Osteoblast (primary cell): ENCODE measurements at places on chromosomes 3 and 15. TPM values are rescaled to one million over a fixed set of nuclear protein-coding genes. Genes with fewer than 3 reads are reported as not detected.

- peak; percentile 51 for DNase-seq
Observed at GRCh38 chr3:140093742-140094141, 158.8 kb downstream of the CLSTN2 start.

DNA sequence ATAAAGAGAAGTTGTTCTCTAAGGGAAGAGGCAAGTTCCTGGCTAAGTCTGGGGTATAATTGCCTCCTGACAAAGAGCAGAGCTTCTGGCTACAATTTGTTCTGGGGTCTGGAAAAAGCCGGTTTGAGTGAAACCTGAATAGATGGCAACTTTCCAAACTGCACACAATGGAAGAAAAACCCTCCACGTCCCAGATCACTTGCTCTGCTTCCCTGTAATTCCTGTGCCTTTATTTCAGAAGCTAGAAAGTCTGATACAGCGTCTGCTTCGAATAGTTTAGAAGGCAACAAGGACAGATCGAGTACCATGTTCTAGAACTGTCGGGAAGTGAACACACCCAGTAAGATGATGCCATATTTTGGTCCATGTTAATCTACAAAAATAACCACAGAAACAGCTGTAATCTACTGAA, 1.6 kb upstream of the WDR82 start:
- no peak for DNase-seq

DNA sequence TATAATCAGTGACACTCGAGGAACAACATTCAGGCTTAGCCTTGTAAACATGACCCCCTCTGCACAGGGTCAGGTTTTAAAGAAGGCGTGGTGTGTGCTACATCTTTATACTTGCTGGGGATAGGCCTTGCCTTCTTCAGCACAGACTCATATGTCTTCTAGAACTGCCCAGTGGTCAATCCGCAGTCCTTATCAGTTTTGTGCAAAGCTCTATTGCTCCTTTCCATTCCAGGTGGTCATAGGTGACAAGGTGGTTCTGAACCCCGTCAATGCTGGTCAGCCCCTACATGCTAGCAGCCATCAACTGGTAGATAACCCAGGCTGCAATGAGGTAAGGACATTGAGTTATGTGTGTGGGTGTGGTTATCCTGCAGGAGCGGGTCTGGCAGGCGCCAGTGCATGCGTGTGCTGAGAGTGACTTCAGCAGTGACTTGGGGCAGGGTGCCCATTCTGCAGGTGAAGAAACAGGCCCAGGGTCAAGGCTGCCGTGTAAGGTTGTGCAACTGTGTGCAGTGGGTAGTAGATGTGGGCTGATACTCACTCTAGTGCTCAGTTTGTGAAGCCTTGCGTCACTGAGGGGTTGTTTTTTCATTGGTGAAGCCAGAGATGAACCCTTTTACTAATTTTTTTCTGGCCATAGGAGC, 150.9 kb downstream of the ITPR1 start:
- no peak for DNase-seq

- DNase-seq: no peak
Observed at GRCh38 chr3:97992547-97993173, 20.4 kb upstream of the RIOX2 start.

Gene CLDN16
- total RNA-seq: under 0.01 TPM in 1 of 2 replicates, not detected in the other

Gene B3GNT5
- 0.36 and 0.59 TPM in 2 replicates for total RNA-seq

Gene BTLA
- 0.36 and 1.8 TPM in 2 replicates for total RNA-seq

Gene FAM81A
- total RNA-seq: 0.29 and 0.72 TPM in 2 replicates

DNA sequence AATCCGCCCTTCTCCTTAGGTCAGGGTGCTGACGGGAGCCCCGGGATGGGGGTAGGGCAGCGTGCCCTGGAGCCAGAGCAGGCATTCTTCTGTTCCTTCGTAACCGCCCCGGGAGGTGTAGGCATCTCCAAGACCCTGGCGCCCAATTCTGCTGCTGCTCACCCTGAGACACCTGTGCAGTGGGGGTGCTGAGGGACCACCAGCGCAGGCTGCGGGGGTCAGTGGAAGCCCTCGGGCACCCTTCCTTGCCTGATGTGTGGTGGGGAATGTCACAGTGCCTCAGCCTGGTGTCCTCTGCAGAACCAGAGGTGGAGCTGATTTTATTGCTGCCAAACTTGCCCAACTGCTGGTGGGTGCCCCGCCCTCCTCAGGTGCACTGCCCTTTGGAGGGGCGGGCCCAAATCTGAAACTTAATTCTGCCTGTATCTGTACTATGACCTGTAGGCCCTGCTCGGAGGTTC, 7.3 kb downstream of the CSK start:
- no peak for DNase-seq

Gene PROS1
- total RNA-seq: 87.5 and 97.4 TPM in 2 replicates

Gene ERICH6
- under 0.01 and 0.29 TPM in 2 replicates for total RNA-seq

DNA sequence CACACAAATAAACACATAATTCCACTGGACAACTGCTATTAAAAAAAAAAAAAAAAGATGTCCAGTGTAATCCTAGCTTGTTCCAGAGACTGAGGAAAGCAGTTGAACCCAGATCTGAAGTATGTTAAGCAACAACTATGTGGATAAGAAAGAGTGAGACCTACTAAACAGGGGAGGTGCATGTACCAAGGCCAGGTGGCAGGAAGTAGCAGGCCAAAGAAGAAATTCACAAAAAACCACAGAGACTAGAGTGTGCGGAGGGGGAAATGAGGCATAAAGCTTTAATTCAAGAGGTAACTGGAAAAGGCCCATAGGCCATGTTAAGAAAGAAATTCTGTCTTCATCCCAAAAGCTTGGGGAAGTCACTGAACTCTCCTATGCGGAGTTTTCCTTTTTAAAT, 490.0 kb downstream of the NAALADL2 start:
- no peak for DNase-seq
